ENCODE measurements at places on chromosomes 16 and 17.

- DNase-seq, result no peak
Observed at GRCh38 chr16:88939972-88940861, 36.8 kb downstream of the CBFA2T3 start.

- DNase-seq, result no peak
Observed at GRCh38 chr16:88064011-88064888, 113.0 kb downstream of the BANP start.

DNA sequence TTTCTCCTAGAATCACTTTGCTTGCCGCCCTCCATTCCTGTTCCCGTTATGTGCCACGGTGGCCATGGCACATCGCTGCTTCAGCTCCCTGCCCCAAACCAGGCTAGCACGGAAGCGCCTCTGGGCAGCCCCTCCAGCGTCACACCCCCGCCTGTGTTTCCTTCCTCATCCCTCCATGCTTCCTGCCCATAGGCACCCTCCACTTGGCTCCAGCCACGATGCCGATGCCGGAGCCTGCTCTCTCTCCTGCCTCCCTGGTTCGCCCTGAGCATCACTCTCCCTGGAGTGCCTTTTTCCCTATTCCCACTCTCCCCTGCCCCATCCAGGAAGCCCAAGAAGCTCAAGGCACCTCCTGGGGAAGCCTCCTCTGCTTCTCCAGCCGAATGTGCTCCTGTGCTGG lies 3.2 kb upstream of the ARHGAP23 start:
- DNase-seq, result no peak

GRCh38 chr16:29112755-29113347 lies 128.0 kb downstream of the LAT start:
- DNase-seq, result no peak

DNA sequence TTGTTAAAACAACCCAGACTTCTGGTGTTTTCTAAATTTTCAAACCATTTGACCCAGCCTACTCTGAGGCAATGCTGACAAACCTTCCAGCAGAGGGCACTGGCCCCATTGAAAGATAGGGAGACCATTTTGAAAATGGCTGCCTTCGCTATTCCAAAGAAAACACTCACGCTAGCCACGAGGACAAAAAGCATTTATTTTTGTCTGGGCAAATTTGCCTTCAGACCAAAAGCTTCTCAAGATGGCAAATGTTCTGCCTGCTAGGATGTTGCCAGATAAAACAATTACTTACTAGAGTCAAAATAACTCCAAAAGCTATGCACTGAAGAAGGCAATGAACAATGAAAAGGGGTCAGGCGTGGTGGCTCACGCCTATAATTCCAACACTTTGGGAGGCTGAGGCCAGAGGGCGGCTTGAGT lies 296.7 kb upstream of the IRX5 start:
- no peak for DNase-seq

- no peak for DNase-seq
Observed at GRCh38 chr16:84647828-84648594, at the start of gene KLHL36. Gene KLHL36 (plus strand): TSS chr16:84648511. CDS start chr16:84650868, 2,357 bp downstream.

DNA sequence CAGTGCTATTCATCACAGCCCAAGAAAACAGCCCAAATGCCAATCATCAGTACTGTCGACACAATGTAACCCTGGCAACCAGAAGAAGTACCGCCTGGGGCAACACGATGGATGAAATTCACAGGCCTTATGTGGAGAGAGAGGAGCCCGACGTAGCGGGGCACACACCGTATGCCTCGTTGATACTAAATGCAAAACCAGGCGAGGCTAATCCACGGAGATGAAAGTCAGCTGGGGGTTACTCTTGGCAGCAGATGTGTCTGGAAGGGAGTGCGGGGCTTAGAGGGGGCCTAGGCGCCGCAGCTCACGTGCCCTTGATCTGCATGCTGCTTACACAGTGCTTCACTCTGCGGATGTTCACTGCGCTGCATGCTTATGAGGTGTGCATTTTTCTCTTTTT lies 29.8 kb downstream of the ITGAE start:
- DNase-seq, result no peak

DNA sequence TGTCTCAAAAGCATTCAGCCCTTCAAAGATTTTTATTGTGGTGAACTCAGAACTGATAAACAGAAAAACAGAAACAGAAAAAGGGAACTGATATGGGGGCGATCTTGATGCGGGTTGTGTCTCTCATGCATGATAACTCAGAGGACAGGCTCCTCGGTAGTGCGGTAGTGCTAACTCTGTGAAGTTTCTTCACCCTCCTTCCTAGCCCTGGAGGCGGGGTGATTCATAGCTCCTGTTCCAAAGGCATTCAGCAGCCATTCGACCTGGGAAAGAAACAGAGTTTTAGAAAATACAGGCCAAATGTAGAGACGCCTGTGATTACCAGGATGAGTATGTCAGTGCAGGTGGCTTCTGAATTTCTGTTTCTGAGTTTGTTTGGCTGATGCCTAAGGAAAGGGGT lies 5.5 kb upstream of the MAF start:
- DNase-seq, result no peak

DNA sequence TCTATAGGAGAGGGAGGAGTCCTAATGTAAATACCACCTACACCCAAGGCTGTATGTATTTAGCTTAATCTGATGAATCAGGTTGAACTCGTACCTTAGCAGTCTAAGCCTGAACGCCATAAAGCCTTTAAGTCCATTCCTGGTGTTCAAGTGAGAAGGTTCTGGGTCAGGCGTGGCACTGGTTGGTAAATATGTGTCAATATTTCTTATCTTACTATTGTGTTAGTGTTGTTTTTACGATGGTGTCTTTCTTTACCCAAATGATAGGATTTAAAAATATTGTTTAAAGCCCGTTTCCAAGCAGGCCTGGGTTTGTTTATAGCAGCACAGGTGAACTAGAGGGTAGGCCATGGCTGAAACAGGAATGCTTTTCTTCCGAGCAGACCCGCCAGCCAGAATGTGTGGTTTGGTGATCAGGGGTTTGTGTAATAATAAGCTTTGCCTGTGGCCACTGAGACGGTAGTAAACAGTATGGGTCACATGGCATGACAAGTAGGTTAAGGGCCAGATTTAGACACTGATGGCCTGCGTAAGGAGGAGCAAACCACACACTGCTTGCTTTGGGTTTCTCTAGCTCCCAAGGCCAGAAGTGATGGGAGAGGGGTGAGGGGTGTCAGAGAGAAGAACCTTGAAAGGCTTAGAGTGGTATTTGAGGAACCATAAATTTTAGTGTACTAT lies 3.3 kb downstream of the TMEM94 start:
- DNase-seq, result no peak

DNA sequence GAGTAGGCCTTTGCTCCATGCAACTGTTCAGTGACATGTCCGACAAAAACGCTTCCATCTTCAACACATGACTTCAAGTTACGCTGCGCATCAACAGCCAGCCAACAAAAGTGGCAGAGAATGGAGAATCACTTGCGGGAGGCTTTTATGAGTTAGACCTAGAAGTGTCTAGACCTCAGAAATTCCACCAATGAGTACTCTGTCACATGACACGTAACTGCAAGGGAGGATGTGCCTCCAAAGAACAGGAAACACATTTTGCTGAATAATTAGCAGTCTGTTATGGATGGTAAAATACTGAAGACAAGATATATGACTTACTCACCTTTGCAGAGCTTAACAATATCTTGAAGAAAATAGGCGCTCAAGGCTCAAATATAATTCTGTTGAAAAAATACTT lies 62.1 kb downstream of the MYO1D start:
- DNase-seq, result no peak

DNA sequence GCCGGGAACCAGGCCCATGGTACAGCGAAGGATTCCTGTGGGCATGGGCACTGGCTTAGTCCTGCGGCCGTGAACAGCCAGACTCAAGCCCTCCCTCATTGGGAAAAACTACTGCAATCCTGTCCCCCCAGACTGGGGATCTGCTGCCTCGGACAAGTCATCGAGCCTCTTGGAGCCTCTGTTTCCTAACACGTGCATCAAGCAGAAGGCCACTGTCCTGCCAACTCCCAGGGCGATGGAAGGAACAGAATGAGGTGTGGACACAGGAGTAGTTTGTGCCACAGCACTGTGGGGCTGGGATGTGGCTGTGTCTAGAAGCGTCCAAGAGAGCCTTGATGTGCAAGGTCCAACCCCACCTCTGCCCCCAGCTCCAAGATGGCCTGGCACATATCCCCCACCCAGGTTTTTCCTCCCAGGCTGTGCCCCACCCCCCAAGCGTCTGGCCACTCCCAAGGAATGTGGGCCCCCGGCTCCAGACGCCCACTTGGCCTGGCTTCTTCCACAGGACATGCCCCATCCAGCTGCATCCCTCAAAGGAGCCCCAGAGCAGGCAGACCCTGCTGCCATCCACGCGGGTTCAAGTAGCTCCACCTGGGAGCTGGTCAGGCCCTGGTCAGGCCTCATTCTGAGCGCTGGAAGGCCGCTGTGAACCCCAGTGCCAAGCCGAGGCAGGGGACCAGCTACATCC lies 3.4 kb downstream of the CAMKK1 start:
- no peak for DNase-seq

DNA sequence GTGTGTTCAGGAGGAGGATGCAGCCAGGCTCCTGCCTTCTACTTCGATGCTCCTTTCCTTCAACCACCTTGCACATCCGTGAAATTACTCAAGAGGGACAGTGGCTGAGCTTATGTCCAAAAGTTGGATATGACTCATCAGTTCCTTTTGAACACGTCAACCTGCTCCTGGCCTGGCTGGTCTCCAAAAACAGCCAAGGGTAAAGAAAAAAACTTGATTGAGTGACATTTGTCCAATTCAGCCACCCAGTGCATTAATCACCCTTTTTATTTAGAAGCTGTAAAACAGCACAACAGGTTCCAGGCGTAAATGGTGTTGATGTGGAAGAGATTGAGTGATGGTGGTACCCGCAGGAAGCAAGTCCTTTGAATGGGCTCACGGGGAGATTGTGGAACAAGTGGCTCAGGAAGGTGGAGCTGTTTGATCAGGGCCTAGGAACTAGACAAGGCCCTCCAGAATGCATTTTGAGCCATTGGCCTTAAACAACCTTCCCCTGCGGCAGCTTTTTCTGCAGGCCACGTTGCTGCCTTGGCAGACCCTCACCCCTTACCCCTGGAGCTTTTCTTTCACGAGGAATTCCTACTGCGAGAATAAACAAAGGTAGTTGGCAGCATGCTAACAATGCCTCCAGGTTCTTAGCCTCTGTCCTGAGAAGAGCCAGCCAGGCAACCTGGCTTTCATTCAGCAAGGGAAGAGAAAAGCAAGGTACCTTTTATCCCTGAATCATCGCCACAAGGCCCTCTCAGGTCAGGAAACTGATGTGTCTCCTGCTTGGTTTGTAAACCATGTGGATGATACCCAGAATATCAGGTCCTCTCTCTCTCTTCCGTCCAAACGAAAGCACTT lies 173.3 kb upstream of the CACNG5 start:
- no peak for DNase-seq

DNA sequence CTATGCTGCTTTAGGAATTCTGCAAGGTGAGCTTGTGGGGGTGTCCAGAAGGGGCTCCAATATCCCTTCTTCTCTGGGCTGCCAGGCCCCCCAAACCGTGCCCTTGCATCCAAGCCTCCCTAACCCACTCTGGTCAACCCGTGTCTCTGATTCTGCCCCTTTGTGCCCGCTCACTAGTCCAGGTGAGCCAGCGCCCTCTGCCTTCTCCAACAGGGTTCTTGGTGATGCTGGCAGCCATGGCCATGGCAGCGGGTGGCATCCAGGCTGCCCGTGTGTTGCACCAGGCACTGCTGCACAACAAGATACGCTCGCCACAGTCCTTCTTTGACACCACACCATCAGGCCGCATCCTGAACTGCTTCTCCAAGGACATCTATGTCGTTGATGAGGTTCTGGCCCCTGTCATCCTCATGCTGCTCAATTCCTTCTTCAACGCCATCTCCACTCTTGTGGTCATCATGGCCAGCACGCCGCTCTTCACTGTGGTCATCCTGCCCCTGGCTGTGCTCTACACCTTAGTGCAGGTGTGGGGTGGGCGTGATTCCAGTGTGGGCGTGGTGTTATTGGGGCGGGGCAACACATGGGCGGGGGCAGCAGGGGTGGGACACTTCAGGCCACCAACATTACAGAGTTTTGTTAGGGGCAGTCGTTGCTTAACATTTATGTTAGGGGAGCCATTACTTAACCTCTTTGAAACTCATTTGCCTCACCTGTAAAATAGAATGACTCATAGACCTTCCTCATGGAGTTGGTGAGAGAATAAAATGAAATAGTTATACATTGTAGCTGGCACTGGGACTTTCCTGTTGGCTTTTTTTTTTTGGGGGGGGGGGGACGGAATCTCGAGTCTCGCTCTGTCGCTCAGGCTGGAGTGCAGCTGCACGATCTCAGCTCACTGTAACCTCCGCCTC lies 31.4 kb downstream of the ANKRD40 start:
- no peak for DNase-seq

GRCh38 chr16:58011652-58012051 lies 10.4 kb downstream of the USB1 start:
- no peak for DNase-seq

DNA sequence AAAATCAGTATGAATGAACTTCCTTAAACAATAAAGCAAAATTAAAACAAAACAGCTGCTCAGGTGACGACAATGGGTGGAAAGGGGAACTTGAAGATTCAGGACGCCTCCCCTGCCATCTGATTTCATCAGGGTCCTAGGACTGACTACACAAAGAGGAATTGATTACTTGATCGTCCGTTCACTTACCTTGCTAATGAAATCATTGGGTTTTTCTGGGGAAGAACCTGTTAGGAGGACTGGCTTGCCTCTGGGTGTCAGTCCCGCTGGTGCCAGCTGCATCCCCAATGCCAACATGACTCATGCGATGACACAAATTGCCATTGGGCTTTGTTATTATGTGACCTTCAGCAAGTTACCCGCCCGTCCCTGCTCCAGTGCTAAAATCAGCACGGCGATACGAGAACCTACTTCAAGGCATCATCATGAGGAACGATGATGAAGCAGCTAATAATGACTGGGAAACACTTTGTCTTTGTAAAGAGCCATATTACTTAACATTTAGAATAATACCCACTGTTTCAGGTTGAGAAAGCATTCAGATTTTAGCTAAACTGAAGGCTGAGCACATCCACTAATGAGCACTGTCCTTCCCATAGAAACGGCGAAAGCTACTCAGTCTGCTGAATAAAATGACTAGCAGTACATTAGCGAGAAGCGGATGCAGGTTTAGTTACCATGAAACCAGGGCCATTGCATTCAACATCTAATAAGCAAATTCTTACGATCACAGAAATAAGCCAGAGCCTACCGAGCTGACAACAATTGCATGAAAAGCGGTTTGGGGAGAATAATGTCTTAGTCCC lies 139.4 kb downstream of the ZFHX3 start:
- DNase-seq, result no peak

GRCh38 chr17:59361386-59361785 lies 29.9 kb downstream of the YPEL2 start:
- DNase-seq, result no peak

Data from skin of body (tissue), 3 donors.